ENCODE measurements at places on chromosomes 7 and 10. TPM values are rescaled to one million over a fixed set of nuclear protein-coding genes. Genes with fewer than 3 reads are reported as not detected.

The NPC1L1 gene
- not detected for polyA plus RNA-seq

The ACSL5 gene
- polyA plus RNA-seq: 44.4 TPM

The NUTM2E gene
- not detected for polyA plus RNA-seq

The BICC1 gene
- polyA plus RNA-seq: 0.02 TPM

The CTNNA3 gene
- not detected for polyA plus RNA-seq

The CACNB2 gene
- not detected for polyA plus RNA-seq

The MLXIPL gene
- polyA plus RNA-seq: 0.15 TPM

DNA sequence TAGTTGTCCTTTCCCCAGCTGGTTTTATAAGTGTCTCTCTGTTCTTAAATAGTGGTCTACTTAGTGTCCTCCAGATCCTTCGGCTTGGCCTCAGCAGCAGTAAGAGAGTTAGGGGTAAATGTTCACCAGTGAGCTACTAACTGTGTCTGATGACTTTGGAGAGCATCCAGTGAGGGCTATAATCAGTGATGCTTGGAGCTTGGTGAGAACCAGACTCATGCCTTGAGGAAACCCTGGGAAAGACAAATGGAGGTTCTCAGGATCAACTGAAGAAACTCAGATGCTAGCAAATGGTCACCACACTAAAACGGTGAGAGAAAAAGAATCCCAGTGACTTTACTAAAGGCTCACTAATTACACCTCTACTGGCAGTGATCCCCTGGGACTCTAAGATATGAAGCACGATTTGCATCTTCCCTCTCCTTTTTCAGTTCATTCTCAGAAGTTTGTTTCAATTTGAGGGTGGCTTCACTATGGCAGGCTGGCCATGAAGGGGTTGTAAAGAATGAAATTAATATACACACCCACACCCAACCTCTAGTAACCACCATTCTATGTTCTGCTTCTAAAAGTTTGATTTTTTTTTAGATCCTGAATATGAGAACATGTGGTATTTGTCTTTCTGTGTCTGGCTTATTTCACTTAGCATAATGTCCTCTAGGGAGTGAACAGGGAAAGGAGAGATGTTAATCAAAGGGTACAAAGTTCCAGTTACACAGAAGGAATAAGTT lies 177.9 kb downstream of the PDE1C start:
- no peak for DNase-seq
- H3K36me3 ChIP-seq: no peaks in the 10 kb centered on the region

DNA sequence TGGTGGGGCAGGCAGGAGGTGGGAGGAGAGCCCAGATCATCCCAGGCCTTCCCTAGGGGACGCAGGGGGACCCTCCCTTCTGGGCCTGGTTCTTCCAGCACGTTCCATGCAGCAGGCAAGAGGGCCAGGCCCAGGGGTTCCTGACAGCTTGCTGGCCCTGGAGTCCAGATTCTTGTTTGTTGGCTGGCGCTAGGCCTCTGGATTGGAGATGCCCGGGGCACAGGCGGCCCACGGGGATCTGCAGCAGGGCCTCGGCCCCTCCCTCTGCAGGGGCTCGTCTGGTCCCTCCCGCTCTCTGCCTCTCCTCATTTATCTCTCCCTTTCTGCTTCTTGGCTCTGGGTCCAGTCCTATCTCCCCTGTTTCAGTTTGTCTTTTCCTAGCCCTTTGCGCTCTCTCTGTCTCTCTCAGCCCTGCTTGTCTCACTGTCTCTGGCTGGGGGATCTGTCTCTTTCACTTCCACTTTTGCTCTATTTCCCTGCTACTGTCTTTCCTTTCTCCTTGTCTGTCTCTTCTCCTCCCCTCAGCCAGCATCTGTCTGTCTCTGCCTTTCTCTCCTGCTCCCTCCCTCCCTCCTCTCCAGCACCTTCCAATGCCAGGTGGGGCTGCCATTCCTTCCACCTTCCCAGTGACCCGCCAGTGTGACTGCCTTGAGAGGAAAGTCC lies 1.1 kb upstream of the AQP1 start:
- no peaks in the 10 kb centered on the region for H3K36me3 ChIP-seq
- no peaks in the 10 kb centered on the region for H3K4me1 ChIP-seq
- DNase-seq: no peak
- no peak overlapping the region for H3K4me3 ChIP-seq

DNA sequence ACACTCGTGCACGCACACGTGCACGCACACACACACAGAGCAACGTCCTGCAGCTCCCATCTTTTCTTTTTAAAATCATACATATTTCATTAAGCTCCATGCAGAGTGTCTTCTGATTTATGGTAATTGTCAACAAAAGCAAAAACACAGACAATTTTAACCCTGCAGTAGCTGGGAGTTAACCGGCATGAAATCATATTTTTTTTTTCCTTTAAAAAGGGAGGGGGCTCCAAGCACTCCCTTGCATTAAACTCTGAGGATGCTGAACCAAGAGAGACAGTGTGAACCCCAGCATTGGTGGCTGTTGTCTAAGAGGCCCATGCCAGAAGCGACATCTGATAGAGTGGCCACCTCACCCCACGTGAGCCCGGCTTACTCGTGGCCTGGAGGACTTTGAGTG lies 542.6 kb downstream of the DNAJB6 start:
- DNase-seq: no peak
- H3K27ac ChIP-seq: no peak overlapping the region
- peaks cover 6% of the 10 kb centered on the region for H3K4me1 ChIP-seq
- H3K27me3 ChIP-seq: no peaks in the 10 kb centered on the region
